NCI-H2227 treated with DMSO at 0.1 percent for 48 hours (cell line): ENCODE measurements at places on chromosomes 6 and 20.
A peak's percentile ranks its signal among the peaks of the same experiment; 100 is the strongest.

GRCh38 chr20:49570828-49571552 lies 3.1 kb upstream of the PTGIS start:
- no peak for DNase-seq

DNA sequence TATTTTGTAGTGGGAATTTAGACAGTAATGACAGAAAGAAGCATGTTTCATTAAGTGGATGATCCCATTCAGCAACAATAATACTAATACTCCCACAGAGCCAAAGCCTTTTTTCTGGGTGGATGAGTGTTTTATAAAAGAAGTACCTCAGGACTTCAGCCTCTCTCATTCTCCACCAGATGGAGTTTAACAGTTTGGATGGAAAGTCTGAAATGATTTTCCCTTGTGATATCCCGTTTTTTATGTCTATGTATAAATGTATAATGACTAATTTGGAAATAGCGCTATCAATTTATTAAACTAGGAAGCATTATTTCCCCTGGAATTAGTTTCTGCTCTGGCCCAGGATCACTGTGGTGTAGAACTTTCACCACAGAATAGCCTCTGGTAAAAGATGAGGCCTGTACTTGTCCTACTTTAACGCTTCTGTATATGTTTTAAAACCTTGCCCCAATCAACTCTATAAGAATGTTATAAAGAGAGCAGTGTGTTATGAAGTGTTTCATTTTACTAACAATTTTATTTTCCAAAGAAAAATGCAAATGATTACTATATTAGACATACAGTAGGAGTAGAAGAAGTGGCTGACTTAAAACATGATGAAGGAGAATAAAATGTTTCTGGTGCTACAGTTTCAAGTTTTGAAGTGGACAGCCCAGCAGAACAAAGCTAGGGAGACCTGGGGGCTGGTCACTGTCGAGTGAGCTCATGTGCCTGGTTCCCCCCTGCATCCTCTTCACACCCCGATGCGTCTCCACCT lies 135.6 kb downstream of the HIVEP1 start:
- DNase-seq = no peak

GRCh38 chr20:45993197-45993951 lies 15.3 kb upstream of the MMP9 start:
- no peak for DNase-seq

GRCh38 chr6:142887517-142887916 lies 57.5 kb downstream of the HIVEP2 start:
- DNase-seq = no peak

DNA sequence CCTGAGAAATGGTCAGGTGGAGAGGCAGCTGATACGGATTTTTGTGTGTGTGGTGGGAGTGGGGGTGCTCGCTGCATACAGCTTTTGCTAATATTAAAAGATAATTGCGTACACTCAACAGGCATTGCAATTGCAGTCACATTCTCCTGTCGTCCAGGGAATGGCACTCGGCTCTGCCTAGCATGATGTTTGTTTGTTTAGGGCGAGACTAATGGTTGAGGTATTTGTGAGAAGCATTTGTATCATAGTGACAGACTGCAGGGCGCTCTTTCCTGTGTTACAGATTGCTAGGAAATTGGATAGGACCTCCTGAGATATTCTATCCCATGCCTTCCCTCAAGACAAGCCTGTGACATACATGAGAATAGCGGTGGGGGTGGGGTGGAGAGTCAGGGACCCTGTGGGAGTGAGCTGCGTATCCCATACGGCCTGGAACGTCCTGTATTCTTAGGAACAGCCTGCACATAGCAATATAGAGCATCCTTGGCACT lies 207.4 kb downstream of the SOX4 start:
- DNase-seq = peak; percentile 35

DNA sequence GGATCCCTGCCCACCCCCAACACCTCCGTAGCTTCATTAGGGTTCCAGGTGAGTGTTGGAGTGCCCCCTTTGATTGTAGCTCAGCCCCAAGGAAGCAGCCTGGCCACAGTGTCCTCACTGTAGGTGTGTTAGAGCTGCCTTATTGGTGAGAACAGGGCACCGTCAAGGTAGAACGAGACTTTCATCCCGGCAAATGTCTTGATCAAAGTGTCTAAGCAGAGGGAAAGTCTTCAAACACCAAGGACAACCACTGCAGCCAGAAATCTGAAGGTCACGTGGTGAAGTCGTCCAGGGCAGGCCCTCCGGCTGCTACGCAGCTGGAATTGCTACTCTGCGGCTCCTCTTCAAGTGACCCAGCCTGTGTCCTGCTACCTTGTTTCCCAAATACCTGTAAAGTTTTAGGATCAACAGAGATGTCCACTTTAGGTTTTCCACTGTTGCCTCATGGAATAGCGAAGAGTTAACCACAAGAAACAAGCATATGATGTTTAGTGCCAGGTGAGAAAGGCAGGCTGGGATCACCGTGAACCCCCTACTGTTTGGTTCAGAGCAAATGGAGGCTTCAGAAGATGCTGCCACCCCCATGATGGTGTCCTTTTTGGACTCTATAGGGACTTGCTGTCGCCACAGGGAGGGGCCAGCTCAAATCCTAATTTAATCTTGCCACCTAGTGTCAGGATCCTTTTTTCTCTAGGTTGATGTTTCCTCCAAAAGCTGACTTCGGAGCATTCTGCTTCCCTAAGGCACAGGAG lies 1.7 kb upstream of the DLL1 start:
- no peak for DNase-seq

GRCh38 chr20:13289031-13289430 lies 68.0 kb downstream of the ISM1 start:
- no peak for DNase-seq

DNA sequence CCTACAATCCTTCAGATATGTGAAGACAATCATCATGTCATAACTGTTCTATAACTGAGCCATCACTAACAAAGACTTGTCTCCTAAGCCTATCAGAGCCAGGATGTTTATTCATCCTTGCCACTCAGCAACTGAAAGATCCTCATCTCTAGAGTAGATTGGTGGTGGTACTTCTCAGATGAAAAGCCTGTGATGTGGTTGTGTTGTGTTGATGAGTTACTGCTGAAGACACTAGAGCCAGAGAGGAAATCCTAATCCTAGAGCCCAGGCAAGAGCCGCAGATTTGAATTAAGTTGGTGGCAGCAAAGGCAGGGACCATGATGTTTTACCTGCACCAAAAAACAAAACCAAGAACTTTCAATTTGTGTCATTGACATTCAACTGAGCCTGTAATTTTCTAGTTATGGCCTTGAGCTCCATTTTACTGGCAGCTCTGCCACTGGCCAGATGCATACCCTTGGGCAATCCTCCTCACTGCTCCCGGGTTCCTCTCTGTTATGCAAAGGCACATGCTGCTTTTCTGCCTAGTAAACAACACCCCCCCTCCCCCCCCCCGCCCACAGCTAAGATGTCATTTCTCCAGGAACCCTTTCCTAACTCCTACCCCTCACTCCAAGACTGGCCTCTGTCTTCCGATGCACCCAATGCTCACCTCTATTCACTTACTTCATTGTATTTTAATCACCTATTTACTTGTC lies 50.2 kb upstream of the REV3L start:
- no peak for DNase-seq

GRCh38 chr6:41422161-41422560 lies 86.8 kb downstream of the NCR2 start:
- no peak for DNase-seq

DNA sequence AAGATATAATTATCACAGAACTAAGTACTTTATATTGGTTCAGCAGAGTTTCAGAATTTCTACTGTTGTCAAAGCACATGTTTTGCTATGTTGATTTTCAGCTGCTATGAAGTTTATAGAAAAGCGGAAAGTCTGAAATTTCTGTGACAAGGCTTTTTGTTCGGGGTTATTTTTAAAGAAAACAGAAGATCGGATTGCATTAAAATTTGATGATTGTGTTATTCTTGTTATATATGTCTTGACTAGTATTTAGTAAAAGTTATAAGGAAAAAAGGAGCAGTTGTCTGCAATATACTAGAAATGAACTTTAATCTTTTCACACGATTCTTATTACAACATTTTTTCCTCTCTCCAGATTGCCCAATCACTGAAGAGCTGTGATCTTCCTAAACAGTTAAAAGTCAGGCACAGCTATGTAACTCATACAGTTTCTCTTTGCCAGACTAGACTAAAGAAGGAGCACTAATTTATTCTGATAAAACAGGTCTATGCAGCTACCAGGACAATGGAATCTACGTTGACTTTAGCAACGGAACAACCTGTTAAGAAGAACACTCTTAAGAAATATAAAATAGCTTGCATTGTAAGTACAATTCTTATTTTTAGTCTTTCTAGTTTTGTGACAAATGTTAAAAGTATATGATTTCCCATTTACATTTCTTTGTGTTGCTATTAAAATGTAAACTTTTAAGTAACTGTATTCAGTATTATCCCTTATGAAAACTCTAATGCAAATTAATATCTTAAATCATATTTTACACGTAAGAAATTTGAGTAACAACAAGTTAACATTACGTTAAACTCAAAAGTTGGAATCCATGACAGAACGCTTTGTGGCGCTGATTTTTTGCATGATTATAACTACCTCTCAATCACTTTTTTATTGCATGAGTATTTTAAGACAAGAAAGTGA lies at the start of gene ENPP3:
TSS of gene ENPP3 (plus strand) at position 423 of the 913 bp plus-strand sequence. CDS start at position 506, 83 bp downstream.
- DNase-seq = no peak

DNA sequence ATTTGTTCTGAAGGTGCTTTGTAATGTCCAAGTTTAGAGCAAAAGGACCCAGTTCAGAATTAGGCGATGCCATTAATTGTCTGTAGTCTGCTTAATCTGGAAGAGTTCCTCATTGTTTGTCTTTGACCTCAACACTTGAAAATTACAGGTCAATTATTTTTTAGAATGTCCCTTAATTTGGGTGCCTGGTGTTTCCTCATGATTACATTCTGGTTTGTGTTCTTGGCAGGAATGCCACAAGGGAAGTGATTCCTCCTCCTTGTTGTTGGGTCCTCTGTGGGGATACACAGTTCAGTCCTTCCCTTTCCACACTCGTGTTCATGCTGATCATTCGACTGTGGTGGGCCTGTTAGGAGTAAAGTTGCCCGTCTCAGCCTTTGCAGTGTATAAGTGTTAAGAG lies 207.3 kb downstream of the JARID2 start:
- no peak for DNase-seq

DNA sequence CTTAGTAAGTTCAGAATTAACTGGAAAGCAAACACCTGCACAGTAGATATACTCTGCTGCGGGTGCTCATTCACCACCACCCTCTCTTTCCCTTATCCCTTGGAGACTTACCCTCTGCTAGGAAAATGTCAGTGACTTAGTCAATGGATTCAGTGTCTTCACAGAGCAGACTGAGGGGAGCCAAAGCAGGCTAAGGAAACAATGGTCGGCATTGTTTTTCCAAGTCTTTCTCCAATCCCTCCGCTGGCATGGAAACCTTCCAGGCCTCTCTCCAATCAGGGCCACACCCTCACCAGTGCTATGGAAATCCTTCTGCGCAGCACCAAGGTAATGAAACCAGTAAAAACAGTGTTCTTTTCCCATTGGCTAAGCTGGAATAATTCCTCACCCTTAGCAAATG lies 531.2 kb downstream of the TFAP2B start:
- DNase-seq = no peak

GRCh38 chr6:19135706-19136105 lies 701.5 kb upstream of the ID4 start:
- DNase-seq = no peak

DNA sequence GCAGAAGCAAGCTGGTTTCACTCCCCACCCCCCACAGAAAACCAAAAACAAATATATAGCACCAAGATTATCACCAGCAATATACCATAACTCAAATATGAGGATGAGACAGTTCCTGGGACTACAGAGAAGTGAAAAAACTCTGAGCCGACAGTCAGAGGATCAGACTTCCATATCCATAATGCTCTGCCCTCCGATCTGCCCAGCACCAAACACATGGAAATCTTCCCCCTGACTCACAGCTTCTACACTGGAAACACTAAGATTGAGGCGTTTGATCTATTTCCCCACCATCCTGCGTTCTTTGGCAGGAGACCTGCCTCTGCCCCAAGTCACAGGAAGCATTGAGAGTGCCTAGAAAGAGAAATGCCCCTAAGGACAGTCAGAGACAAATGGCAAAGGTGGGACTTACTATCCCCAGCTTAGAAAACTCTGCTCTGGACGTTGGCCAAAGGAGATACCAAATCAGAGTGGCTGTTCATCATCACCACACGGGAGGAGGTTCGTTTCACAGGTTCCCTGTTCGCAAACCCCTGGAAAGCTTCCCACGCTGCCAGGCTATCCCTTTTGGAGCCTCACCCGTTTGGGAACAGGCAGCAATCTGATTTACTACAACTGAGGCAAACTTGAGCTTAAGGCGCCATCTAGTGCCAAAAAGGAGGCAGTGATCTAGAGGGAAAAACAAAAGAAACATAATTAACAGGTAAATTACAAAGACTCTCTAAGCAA lies 48.7 kb upstream of the SRSF6 start:
- DNase-seq = peak; percentile 3

- no peak for DNase-seq
Measured at GRCh38 chr6:47434372-47435253, 43.0 kb upstream of the CD2AP start.

DNA sequence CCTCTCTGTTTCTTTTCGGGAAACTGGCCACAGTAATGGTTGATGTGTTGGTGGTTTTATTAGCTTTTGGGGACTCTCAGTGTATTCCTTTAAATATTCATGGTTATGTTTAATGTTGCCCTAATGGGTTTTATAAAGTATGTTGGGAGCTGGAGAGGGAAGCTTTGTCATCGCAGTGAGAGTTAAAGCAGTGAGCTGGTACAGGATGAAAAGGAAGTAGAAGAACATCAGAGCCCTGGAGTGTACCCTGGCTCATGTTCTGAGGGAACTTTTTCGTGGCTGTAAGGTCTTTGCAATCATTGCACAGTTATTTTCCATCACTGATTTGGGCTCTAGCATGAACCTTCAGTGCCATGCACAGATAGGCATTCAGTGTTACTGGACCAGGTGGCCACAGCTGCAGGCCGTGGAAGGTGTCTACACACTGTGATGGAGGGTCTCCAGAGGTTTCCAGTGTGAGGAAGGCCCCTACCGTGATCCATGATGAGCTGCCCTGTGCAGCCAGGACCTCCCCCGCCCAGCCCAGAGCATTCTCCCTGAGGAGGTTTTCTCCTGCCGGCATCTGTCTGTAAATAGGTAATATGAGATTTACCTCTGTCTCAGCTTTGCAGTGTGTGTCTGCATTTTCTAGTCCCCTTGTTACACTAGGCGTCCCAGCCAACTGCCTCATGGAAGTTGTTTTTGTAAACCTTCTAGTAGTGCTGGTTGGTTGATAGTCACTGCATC lies 22.4 kb upstream of the TMEM217 start:
- no peak for DNase-seq

DNA sequence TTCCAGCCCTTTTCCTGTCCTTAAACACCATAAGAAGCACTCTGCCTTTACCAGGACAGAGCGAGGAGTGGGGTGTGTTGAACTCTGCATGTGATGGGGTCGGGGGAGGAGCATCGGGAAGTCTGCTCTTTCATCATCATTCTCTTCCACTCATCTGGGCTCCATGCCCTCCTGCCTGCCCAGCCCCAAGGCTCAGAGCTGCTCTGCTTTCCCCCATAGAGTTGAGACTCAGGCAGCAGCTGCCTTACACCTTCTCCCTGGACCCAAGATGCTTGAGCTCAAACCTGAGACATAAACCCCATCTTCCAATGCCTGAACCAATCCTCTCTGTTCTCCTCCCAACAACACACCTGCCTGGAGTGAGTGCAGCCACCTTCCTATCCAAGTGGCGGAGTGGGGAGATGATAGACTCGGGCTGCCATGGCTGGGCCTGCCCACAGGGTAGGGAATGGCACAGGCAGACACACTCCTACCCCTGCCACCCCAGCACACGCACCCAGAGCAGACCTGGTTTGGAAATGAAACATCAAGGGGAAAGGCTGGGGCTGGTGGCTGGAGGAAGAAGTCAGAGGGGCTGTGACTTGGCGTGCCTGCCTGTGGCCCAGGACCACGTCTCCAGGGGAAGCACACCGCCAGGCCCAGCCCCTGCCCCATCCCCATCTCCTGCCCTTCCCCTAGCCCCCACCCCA lies 28.4 kb downstream of the TFEB start:
- no peak for DNase-seq
